ENCODE measurements at places on chromosomes 12 and 14. TPM values are rescaled to one million over a fixed set of nuclear protein-coding genes. Genes with fewer than 3 reads are reported as not detected.

DNA sequence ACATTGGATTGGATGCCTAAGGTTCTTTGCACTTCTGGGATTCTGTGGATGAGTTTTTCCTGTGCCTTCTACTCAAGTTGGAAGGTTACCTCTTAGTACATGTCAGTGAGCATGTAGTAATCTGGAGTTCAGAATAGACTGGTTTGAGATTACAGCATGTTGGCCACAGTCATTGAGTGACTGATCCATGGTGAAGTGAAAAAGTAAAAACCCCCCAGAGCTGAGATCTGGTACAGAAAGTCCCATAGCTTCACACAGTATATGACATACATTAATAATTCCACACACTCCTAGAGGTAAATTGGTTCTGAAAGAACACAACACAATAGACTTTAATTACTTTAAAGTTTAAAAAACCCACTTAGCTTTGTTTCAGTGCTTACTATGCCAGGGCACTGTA, 11.9 kb upstream of the CCND2 start:
- no peak for DNase-seq

DNA sequence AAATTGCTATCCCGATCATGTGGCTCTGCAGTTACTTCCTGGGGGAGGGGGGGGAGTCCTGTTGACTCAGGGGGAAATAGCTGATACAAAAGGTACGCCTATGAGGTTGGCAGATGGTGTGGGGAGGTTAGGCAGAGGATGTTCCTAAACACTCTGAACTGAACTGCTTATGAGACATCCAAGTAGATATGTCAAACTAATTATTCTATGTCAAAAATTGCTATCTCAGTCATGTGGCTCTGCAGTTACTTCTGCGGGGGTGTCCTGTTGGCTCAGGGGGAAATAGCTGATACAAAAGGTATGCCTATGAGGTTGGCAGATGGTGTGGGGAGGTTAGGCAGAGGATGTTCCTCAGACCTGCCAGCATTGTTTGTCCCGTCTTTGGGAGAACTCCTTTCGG, 5.1 kb upstream of the VCPKMT start:
- no peak for DNase-seq

GRCh38 chr12:85424581-85425348, 144.7 kb downstream of the ALX1 start:
- no peak for DNase-seq

DNA sequence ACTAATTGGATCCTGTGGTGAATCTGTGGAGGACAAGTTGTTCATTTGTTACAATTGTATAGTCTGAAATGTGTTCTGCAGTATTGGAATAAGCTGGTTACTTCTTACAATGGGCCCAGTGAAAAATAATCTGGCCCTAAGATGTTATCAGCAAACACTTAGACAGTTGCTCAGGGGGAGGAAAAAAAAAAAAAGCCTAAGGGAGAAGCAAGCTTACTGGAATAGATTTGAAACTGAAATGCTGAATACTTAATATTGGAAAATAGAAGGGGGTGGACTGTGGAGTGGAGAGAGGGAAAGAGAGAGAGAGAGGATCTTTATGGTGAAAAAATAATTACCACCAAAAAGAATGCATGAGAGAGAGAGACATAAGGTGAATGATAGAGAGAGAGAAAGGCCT, 4.0 kb downstream of the FOXG1 start:
- no peak for DNase-seq

JPH4 gene
- not detected for total RNA-seq
